Effector memory CD4-positive, alpha-beta T cell (primary cell): ENCODE measurements at places on chromosomes 4 and X.

GRCh38 chrX:15241301-15241700 is 28.6 kb downstream of the ASB9 start:
- no peaks in the 10 kb centered on the region for H3K4me1 ChIP-seq
- no peak overlapping the region for H3K4me3 ChIP-seq
- H3K27me3 ChIP-seq, result no peaks in the 10 kb centered on the region
- no peak for DNase-seq

- DNase-seq, result no peak
- H3K27ac ChIP-seq, result no peak overlapping the region
- H3K36me3 ChIP-seq, result no peaks in the 10 kb centered on the region
- H3K4me3 ChIP-seq, result no peak overlapping the region
Measured at GRCh38 chrX:100743009-100743607, 11.2 kb upstream of the SYTL4 start.

GRCh38 chrX:68420559-68420958 is 12.7 kb downstream of the OPHN1 start:
- no peaks in the 10 kb centered on the region for H3K4me1 ChIP-seq
- DNase-seq, result no peak
- H3K27ac ChIP-seq, result no peak overlapping the region
- H3K27me3 ChIP-seq, result no peaks in the 10 kb centered on the region

GRCh38 chrX:68487254-68487653 is 11.6 kb upstream of the YIPF6 start:
- no peaks in the 10 kb centered on the region for H3K27me3 ChIP-seq
- no peak overlapping the region for H3K4me3 ChIP-seq
- no peak overlapping the region for H3K27ac ChIP-seq
- no peaks in the 10 kb centered on the region for H3K36me3 ChIP-seq
- H3K4me1 ChIP-seq, result no peaks in the 10 kb centered on the region
- no peak for DNase-seq

DNA sequence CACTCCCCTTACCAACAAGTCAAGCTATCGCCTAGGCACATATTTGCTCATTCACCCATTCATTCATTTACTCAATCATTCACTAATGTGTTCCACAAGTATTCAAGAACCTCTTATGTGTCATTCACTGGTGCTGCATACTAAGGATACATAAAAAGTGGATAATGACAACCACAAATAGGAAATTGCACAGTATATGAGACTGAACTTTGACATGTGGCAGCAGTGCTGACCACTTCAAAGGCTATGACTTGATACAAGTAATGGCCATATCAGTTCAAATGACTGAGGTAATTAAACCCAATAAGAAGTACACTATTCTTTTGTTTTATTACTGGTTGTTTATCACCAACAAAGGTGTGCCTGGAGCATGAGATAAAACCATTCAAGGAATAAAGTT is 282.5 kb downstream of the KLHL13 start:
- H3K36me3 ChIP-seq, result no peaks in the 10 kb centered on the region
- no peak overlapping the region for H3K27ac ChIP-seq
- DNase-seq, result no peak
- H3K27me3 ChIP-seq, result no peaks in the 10 kb centered on the region
- no peaks in the 10 kb centered on the region for H3K4me1 ChIP-seq
- H3K4me3 ChIP-seq, result no peak overlapping the region
